ENCODE measurements at places on chromosomes 7 and 10.
A peak's percentile ranks its signal among the peaks of the same experiment; 100 is the strongest.

DNA sequence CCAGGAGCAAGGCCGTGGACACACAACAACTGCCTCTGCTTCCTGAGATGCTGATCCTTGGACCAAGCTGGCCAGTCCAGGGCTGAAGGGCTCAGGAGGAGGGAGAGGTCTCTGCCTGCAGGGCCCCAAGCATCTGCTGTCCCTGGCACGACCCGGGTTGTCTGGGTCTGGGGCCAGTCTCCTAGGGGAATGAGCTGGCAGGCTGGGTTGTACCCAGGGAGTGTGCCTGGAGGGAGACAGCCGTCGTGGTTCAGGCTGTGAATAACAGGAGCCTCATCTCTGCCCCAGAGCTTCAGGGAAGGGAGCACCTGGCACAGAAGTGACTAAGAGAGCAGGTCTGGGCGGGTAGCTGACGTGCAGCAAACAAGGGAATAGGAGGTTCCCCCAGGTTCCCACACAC, 17.9 kb upstream of the SERPINE1 start:
- no peak for DNase-seq

- no peak for DNase-seq
Measured at GRCh38 chr10:59868696-59869593, 37.4 kb downstream of the CCDC6 start.

DNA sequence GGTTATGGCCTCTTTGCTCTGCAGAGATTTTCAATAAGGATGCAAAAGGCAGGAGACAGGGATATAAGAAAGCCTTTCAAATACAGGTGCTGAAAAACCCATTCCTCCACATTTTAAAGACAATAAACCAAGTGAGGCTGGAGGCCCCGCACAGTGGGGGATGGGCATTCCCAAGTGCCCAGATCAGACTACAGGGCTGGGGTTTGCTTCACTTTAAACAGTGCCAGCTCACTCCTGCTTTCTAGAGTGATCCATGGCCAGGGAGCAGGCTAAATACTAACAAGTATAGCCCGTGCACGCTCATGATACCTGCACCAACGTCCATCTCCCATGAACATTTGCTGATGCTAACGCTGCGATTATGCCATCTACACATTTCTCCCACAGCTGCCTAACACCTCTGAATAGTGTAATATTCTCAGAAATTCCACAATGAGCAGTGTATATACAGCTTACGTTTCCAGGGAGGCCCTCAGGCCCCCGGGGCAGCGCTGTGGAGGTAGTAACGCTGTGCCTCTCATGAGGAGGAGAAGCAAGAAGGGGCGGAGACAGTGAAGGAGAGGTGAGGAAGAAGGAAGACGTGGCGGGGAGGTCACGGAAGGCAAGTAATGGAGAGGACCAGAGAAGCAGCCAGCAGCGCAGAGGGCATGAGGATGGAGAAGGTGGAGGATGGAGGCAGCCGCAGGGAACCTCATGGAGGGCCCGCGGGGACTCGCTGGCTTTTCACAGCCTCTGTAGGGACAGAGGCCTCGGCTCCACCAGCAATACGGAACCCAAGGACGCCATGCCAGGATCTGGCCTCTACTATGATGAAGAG, 141.7 kb downstream of the USP6NL start:
- no peak for DNase-seq

GRCh38 chr7:152553671-152554317, 118.0 kb upstream of the KMT2C start:
- DNase-seq, result no peak

DNA sequence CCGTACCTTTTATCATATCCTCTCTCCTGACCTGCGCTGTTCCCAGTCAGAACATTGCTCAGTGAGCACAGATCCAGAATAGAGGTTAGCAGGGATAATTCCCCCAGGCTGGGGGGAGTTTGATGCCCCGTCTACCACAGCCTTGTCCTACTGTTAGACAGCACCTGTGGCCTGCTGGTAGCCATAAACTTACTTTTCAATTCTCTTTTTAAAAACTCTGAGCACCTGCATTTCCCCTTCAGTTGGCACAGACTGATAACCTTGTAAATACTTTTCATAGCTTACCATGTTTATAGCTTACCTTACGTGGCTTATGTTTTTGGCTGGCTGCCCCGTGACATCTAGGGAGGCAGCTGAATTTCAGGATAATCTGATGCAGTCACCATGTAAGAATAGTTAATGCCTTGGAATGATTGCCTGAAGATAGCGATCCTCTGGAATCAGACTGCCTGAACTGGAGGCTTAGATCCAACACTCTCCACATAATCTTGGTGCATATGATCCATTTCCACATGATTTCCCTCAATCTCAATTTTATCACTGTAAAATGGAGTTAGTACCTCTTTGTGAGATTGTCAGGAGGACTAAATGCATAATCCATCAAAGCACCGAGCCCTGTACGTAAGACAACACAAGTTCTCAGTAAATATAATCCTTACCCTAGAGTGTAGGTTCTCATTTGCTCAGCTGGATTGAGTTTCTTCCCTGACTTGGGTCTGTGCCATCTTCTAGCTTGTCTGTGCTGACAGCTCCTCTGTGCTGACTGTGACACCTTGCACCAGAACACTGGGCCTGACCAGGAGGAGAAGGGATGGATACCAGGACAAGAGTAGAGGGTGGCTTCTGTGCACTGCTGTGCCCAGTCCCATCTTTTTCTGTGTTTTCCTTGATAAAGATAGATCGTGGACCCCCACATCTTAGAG, 111.7 kb upstream of the GJD4 start:
- DNase-seq, result no peak

DNA sequence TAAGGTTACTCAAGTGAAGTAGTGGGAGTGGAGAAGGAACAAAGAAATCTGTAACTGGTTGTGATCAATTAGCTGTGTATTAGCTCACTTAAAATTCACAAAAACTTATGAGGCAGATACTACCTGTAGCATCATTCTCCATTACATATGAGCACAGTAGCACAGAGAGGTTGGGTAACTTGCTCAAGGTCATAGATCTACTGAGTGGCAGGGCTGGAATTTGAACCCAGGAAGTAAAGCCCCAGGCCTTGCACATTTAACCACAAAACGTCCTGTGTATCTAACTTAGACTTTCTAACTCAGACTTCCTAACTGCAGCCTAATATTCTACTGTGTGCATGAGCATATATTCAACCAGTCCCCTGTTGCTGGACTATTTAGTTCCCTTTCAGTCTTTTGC, 5.6 kb upstream of the SLF2 start:
- DNase-seq, result no peak

- DNase-seq, result no peak
Measured at GRCh38 chr10:35505241-35505873, 99.8 kb upstream of the GJD4 start.

- DNase-seq, result no peak
Measured at GRCh38 chr7:129797214-129797789, 155.5 kb downstream of the UBE2H start.

DNA sequence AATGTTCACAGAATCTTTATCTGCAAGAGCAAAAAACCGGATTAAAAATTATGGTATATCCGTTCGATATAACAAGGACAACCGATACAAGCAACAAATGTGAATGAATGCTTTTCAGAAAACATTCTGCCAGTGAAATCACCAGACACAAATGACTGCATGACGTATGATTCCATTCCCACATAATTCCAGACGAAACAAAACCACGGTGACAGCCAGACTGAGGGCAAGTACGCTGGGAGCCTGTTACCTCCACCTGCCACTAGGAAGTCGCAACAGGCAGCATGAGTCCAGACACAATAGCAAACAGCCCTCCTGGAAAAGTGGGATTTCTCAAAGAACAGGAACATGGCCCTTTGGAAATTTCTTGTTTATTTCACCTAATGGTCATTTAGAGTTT, 41.7 kb downstream of the MAD1L1 start:
- no peak for DNase-seq

DNA sequence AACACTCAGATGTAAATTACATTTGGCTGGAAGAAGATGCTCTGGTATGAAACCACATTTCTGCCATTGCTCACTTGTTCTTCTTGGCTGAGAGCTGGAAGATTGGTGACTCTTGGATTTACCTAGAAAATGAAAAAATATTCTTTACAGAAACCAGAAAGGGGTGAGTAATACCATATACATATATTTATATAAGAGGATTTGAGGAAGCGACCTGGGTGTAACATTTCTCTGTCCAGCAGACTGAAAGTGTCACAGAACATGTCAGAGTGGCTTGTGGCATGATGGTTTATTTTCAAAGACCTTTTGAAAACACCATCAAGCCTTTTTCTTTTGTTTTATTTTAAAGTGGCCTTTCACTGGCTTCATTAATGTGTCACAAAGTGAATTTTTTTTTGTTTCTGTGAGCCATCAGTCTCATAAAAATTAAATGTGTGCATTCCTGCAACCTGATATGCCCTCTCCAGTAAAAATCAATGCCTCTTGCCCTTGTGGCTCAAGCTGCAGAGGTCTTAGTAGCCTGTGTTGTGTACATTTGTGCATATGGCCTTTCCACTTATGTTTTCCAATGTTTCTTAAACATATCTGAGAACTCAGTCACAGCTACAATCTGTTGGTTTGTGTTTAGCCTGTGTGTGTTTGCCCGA, 23.5 kb downstream of the CREB5 start:
- DNase-seq, result no peak

- DNase-seq, result no peak
Measured at GRCh38 chr7:45568536-45569289, 5.5 kb upstream of the ADCY1 start.

DNA sequence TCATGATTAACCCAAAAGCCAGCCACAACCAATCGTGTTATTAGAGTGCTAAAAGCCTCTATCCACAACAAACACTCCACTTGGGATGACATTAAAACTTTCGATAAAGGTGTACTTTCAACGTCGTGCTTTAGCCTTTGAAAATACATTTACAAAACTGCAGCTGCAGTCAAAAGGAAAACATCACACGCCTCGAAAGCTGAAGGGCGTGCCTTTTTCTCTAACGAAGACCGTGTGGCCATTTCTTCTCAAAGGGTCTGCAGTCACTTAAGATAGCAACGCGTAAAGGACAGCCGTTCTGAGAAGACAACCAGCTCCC, 1.1 kb downstream of the ARHGAP12 start:
- peak; percentile 16 for DNase-seq

GRCh38 chr10:103736044-103736443, 119.3 kb downstream of the SH3PXD2A start:
- DNase-seq, result no peak

GRCh38 chr7:84490661-84491060, 296.1 kb upstream of the SEMA3A start:
- no peak for DNase-seq

- no peak for DNase-seq
Measured at GRCh38 chr7:100567751-100568175, 5.9 kb downstream of the SAP25 start.

DNA sequence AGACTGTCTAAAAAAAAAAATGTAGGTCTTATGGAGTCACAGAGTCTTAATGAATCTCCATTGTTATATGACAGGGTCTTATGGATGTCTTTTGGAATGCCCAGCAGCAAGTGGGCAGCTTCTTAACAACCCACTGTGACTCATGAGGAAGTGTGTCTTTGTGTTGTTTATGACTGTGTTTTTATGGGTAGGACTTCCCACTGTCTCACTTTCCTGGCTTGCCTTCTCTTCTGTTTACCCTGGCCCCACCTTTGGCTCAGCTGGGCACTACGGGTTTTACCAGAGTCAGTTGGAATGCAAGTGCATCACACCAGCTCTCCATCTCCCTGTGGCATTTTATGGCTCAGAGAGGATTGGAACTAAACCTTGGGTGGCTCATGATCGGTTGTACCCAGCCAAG, 580.5 kb downstream of the AUTS2 start:
- DNase-seq, result no peak

GRCh38 chr7:44318332-44318731, 7.1 kb downstream of the CAMK2B start:
- no peak for DNase-seq

- no peak for DNase-seq
Measured at GRCh38 chr7:14807507-14807906, 95.0 kb downstream of the DGKB start.

- no peak for DNase-seq
Measured at GRCh38 chr10:78952686-78953085, 116.1 kb upstream of the ZMIZ1 start.

DNA sequence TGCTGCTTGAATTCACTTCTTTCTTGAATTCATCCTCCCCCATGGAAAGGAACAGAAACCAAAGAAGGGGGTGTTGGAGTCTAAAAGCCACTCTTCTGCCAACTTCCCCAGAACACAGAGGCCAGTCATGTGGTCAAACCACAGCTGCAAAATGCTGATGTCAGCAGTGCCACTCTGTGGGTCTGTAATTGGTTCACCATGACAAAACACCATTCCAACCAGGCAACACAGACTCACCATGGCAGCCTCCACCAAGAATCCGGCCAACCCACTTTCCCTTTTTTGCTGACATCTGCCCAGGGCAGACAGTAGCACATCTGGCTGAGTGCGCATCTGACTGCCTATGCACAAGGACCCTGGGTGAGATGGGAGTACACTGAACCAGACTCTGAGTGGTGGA, 16.8 kb downstream of the OSBPL3 start:
- DNase-seq, result no peak

- no peak for DNase-seq
Measured at GRCh38 chr10:23405540-23405939, 33.3 kb upstream of the OTUD1 start.

GRCh38 chr10:70515035-70515667, 36.6 kb downstream of the PALD1 start:
- DNase-seq, result no peak

GRCh38 chr10:58743466-58744115, 230.9 kb downstream of the BICC1 start:
- DNase-seq, result no peak

DNA sequence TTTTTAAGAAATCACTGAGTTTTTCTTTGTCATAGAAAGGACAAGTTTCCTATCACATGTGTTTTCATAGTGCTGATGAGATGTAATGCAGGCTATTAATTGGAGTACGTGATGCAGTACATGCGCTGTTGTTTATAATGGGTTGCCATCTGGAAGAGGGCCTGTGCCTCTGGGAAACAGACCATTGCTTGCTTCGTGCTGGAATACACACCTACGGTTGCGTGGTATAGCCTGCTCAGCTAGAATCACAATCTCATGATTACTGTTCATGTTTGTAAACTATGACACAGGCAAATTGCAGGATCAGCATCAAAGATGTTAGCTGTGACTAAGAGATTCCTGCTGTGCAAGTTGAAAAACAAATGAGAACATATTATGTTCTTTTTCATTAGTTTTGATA, 107.2 kb upstream of the STEAP1B start:
- no peak for DNase-seq

GRCh38 chr7:5143935-5144903, 45.8 kb upstream of the WIPI2 start:
- DNase-seq, result peak; percentile 91

- DNase-seq, result no peak
Measured at GRCh38 chr7:97513326-97513725, 218.6 kb upstream of the TAC1 start.

DNA sequence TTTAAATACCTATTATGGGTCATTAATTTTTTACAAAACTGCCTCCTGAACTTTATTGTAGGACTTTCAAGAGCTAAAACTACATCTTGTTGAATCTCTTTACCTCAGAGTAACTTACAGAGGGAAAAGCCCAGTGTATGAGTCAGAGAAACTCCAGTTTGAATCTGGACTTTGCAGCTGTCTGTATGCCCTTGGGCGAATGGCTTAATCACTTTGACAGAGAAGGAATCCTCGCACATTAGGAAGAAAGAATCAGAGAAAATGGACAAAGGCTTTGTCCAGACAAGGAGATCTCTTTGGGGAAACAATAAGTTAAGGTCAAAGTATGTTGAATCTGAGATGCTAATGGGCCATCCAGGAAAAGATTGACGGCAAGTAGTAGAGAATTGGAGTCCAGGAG, 484.2 kb upstream of the CELF2 start:
- DNase-seq, result no peak

Measured in central memory CD4-positive, alpha-beta T cell (primary cell).